Mucosa of descending colon (tissue), 3 donors: ENCODE measurements at places on chromosomes 4 and X. TPM values are rescaled to one million over a fixed set of nuclear protein-coding genes. Genes with fewer than 3 reads are reported as not detected.

GRCh38 chr4:7165874-7166201 lies 26.5 kb upstream of the SORCS2 start:
- no peak for DNase-seq

GRCh38 chr4:94409962-94410361 lies 41.8 kb upstream of the PDLIM5 start:
- DNase-seq, result no peak

GRCh38 chrX:55695227-55696018 lies 22.1 kb upstream of the RRAGB start:
- no peak for DNase-seq

DNA sequence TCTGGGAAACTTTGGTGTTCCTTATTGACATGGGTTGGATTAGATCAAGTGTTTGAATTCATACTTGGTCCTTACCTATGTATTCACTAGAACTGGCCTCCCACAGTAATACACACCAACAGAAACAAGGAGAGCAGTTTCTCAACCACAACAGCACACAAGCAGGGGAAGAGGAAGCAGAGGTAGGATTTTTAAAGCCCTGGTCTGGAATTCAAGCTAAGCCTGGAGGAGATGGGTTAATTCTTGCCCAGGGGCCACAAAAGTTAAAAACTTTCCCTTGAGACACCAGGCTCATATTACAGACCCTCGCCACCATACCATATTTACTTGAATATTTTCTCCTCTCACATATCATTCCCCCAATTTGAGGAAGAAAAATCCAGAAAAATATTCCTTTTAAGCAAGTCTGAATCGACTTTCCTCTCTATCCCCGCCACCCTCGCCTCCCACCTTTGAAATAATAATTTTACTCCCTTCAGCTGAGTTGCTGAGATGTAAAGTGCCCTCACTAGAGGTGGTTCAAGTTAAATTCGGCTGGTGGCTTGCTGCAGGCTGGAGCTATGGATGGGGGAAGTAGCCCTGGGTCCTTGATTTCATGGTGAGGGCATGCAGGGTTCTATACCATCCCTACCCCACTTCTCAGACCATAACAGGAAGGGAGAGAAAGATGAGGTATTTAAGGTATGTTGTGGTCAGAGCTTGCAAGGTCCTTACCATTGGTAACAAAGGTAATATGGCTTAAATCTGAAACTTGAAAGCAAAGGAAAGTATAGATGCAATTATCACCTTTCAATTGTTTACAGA lies 440.2 kb downstream of the INPP4B start:
- DNase-seq, result no peak

DNA sequence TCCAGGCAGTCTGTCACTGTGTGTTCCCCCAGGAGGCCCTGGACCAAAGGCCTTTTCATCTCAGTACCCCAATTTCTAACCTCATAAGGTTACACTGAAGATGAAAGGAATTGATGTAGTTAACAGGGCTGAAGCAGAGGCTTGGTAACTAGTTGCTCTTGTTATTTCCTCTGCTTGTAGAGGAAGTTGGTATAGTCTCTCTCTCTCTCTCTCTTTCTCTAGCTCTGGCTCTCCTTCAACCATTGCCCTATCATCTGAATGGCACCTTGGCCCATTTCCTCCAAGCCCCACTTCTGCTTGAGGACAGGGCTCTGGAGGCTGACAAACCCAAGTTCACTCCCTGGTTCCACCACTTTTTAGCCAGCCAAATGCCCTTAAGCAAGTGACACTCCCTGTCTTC lies 96.1 kb downstream of the MAMLD1 start:
- DNase-seq, result no peak

The C4orf51 gene
- total RNA-seq, result not detected

DNA sequence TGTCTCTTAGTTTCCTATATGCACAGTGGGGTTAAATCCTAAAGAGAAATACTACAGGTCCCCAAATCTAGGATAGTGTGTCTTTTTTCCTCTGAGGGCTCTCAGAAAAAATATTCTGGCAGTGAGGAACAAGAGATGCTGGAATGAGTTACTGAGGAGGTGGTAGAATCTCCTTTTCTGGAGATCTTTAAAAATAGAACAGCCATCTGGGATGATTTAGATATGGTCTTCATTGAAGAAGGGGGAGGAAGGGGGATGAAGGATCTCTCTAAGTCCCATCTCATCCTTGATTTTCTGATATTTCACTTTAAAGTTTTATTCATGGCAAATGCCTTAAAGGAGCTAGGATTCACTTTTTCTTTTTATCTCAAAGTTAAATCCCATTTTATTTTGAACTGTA lies 235.0 kb downstream of the MAML3 start:
- no peak for DNase-seq

- no peak for DNase-seq
Measured at GRCh38 chr4:120209706-120210105, 143.1 kb upstream of the MAD2L1 start.

GRCh38 chr4:88570001-88570400 lies 22.3 kb upstream of the HERC3 start:
- no peak for DNase-seq

The DCHS2 gene
- total RNA-seq, result 9.6 TPM

DNA sequence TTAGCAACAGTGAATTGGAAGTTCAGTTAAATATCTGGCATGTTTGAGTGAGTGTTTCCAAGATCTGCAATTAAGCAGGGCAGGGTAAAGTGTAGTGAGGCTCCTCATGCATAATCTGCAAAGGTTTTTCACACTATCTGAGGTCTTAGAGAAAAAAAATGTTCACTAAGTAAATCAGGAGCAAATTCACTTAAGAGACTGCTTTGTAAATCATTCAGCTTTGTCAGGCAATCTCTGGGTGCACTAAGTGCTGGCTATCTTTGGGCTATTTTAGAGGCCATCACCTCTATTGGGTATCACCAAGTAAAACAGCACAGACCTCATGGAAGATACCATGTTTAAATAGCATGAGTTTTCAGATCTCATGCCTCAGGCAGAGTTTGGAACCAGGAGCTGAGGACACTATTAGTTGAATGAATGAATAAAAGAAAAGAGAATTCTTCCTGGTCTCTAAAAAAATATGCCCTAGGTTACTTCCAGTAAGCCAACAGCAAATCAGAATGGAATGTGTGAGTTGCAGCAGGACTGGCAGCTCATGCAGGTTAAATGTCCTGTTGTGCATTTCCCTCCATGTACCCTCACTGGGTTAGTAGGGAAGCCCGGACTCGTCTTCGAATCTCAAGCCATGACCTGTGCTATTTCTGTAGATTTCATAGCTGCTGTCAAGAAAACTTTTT lies 195.3 kb downstream of the KCNIP4 start:
- DNase-seq, result no peak

DNA sequence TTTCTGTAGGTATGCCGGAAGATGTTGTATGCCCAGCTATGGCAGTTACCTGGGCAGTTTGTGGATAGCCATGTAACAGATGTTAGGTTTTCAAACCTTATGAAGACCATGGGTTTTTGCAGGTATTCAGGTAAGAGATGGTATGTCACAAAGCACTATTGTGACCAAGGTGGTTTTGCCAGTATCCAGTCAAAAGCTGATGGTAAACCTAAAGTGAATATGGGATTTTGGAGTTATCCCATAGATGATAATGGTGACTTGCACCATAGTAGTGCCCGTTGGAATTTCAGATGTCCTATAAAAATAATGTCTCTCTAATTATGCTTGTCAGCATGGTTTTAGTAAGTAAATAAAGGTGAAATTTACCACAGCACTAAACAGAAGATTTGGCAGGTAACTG lies at the start of gene ATXN3L:
ATXN3L (minus strand) TSS at position 101 of the 400 bp plus-strand sequence. CDS start 119 bp downstream, outside the sequence.
- no peak for DNase-seq

GRCh38 chrX:31063114-31063513 lies 8.7 kb downstream of the FTHL17 start:
- DNase-seq, result no peak

DNA sequence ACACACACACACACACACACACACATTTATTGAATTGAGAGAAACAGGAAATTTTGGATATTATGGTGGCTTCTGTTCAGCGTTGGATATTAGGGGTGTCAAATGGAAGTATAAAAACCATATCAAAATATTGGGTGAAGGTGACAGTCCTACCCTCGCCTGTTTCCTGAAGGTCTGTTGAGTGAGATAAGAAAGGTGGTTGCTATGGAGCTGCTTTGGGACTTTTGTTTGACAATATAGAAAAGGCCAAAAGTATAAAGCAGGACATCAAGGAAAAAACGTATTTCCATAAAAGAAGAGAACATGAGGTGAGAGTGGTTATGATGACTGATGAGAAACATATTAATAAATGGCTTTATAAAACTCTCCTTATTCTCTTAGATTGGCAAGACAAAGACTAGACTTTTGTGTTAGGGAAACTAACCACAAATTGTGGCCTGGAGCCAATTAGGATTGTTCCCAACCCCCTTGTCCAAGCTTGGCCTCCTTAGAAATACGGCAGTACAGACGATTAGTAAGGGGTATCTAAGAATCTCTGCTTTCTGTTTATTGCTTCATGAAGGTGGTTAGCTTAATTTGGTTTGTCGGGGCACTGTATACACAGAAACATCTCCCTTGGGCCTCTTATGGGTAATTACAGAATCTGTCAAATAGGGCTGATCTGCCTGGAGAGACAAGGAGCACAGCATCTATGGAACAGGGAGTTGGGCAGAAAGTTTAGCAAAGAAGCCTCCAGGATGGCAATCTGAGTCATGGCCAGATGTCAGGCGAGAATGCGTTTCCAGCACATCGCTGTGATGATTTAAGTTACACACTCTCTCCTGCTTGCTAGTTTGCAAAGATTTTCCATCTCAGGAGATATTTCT lies 198.0 kb downstream of the CBR4 start:
- DNase-seq, result no peak

The MAGEA1 gene
- total RNA-seq, result not detected

- DNase-seq, result no peak
Measured at GRCh38 chr4:52687696-52688095, 28.6 kb upstream of the USP46 start.

The CENPVL3 gene
- not detected for total RNA-seq

GRCh38 chr4:22434895-22435294 lies 81.0 kb downstream of the ADGRA3 start:
- DNase-seq, result no peak

GRCh38 chrX:135481696-135482179 lies 38.7 kb upstream of the INTS6L start:
- no peak for DNase-seq

The PASD1 gene
- total RNA-seq, result not detected

DNA sequence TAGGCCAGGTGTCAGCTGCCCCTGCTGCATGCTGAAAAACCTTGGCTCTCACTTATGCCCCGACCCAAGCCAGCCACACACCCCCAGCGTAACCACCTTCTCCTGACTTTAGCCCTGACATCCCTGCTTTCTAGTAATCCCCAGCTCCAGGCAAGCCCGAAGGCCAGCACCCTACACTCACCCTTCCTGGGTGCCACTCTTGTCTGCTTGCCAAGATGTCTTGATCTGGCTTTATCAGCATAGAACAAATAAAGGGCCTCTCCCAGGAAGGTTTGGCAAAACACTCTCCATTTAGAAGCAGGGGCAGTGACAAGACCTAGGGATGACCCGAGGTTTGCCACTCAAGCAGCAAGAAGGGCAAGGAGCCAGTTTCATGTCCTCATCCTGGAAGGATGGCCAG lies 6.8 kb upstream of the MAP9 start:
- DNase-seq, result no peak

DNA sequence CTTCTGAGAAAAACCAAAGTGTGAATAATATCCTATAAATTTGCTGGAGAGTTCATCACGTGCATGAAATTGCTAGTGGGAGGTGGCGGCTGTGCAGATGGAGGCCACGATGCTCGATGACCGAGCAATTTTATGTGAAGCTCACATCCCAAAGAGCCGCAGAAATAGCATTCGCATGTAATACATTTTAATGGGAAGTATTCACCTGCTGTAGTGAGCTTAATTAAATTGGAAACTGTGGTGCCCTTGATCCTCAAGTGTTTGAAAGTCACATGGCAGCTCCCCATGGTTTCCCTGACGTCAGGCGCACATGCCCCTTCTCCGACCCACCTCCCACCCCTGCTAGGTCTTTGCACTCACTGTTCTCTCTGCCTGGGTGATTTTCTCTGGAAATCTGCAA lies 136.8 kb downstream of the STK32B start:
- DNase-seq, result no peak

- no peak for DNase-seq
Measured at GRCh38 chr4:93199492-93199891, 629.1 kb upstream of the ATOH1 start.

- no peak for DNase-seq
Measured at GRCh38 chrX:149121206-149121920, 383.7 kb downstream of the IDS start.

- DNase-seq, result no peak
Measured at GRCh38 chrX:47873123-47873522, 36.4 kb downstream of the ZNF81 start.

The TRIML2 gene
- total RNA-seq, result not detected

DNA sequence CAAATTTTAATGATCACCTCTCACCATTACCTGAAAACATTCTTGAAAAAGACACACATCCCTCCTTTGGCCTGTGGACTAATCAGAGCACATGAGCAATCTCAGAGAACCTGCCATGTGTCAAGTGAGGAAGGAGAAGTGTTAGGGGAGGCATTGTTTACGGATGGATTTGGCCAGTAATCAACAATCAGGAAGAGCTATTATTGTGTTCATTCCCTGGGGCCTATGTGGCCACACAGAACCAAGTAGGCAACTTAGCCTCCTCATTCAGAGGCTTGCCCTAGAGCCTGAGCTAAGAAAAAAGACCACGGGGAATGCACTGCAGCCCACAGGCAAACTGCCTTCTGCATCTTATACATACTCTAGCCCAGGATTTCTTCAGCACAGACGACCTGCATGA lies 40.6 kb upstream of the DOCK11 start:
- DNase-seq, result no peak
